ENCODE measurements at places on chromosomes 2 and 18. TPM values are rescaled to one million over a fixed set of nuclear protein-coding genes. Genes with fewer than 3 reads are reported as not detected.

DNA sequence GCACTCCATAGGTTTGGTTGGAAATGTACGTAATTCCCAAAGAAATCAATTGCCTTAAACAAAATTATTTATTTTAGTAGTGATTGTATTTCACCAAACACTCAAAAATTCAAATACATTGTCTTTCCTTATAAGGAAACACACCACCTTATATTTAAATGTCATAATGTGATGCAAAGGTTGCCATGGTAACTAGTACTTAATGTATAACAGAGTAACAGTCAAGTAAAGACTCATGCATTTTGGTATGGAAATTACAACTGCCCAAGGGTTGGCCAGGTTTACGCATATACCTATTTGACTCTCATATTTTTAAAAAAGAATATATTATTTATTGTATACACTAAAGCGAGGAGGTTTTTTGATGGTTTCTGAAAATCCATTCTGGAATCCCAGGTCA is 231.2 kb downstream of the TCF4 start:
- DNase-seq: no peak

GRCh38 chr2:106062627-106063026 is 131.5 kb downstream of the UXS1 start:
- DNase-seq: no peak

DNA sequence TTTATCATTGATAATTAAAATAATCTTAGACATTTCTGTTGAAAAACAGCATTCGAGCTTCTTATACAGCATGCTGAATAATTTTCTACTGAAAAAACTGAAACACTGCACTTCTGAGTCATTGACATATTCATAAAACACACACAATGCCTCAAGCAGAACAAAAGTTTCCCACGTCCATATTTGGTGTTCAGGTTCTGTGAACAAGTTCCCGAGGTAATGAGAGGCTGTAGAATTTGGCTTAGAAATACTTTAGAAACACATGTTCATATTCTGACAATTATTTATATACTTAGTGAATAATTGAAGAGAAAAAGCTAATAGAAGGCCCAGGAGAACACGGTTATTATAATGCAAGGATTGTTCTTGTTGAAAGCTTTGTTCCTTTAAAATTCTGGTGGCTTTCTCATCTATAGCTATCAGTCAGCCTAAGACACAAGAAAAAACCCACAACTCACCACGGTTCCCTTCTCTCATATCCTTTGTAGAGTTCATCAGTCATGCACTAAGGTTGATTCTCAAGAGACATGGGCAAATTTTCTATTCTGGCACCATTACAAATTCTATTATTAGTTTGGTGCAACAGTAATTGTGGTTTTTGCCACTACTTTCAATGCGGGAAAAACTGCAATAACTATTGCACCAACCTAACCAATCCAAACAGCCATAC is 194.4 kb downstream of the TMX3 start:
- DNase-seq: peak; percentile 79

GRCh38 chr2:60644951-60645350 is 91.5 kb upstream of the BCL11A start:
- no peak for DNase-seq

- DNase-seq: no peak
Observed at GRCh38 chr18:49911427-49911826, 98.1 kb upstream of the ACAA2 start.

GRCh38 chr2:160376576-160376975 is 117.0 kb downstream of the RBMS1 start:
- peak; percentile 70 for DNase-seq

GRCh38 chr18:33115917-33116316 is 324.6 kb downstream of the CCDC178 start:
- no peak for DNase-seq

DNA sequence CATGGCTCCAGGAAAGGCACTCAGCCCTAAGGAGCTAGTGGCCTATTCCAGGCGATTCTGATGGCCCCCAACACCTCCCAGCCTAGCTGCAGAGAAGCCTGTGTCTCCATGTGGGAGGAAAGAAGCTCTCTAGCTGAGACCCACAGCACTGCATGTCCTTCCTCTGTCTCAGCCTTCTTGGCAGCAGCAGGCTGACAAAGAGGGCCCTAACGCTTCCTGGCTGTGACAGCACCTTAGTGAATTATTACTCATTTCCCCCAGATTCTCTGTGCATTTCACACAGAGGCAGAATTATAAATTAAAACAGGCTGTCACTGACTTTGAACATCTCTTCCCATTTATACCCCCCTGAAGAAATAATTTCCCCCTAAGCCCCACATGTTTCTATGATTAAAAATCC is 206.8 kb downstream of the CLIP4 start:
- no peak for DNase-seq

- no peak for DNase-seq
Observed at GRCh38 chr2:174656676-174657176, 59.1 kb upstream of the WIPF1 start.

GRCh38 chr2:70440621-70441020 is 113.0 kb downstream of the TGFA start:
- DNase-seq: no peak

Gene REL
- total RNA-seq: 2.3 TPM

Gene EIF2AK3
- 20.3 TPM for total RNA-seq

Gene MERTK
- 6.6 TPM for total RNA-seq

Gene CTLA4
- total RNA-seq: not detected

Gene TLX2
- not detected for total RNA-seq

Gene RIF1
- 34.9 TPM for total RNA-seq

Gene FAM237A
- not detected for total RNA-seq

Data from fibroblast of lung (primary cell).